Tibial nerve (tissue), 4 donors: ENCODE measurements at places on chromosomes 7 and 10. TPM values are rescaled to one million over a fixed set of nuclear protein-coding genes. Genes with fewer than 3 reads are reported as not detected.

Gene TYW1
- 18.6 TPM for total RNA-seq

Gene HOXA3
- 18.8 TPM for total RNA-seq

Gene CYP3A4
- total RNA-seq = 1.5 TPM

Gene RGS10
- total RNA-seq = 29.5 TPM

Gene TSPAN15
- 117 TPM for total RNA-seq

Gene HACD1
- total RNA-seq = 9.3 TPM

Gene SPDYE1
- not detected for total RNA-seq

Gene ITGA8
- 3.1 TPM for total RNA-seq

Gene NKX1-2
- total RNA-seq = not detected

Gene CRYGN
- total RNA-seq = not detected

Gene FGFR2
- 9.4 TPM for total RNA-seq

Gene SLC13A1
- not detected for total RNA-seq

DNA sequence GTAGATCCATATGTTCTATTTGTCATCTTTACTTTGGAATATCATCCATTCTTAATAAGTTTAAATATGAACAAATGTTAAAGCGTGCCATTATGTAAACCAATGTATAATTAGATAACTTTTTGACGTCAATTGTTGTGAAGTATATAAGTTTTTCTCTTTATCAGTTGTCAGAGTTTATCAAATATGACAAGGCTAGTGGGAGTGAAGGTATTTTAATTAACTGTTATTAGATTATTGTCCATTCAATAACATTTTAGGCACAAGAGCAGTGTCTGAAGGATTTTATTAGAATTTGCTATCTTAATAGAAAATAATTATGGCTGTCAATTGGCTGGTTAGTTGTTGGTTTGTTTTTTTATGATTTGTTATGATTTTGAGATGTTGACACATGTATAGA, 280.6 kb downstream of the CDK14 start:
- H3K27ac ChIP-seq = no peak overlapping the region
- H3K36me3 ChIP-seq = no peaks in the 10 kb centered on the region
- no peaks in the 10 kb centered on the region for H3K4me1 ChIP-seq
- no peak for DNase-seq
- no peaks in the 10 kb centered on the region for H3K27me3 ChIP-seq

- H3K4me3 ChIP-seq = no peak overlapping the region
- no peak overlapping the region for H3K27ac ChIP-seq
- peaks cover 15% of the 10 kb centered on the region for H3K36me3 ChIP-seq
- no peaks in the 10 kb centered on the region for H3K27me3 ChIP-seq
- DNase-seq = no peak
These were observed 35.9 kb downstream of the TNRC18 start for GRCh38 chr7:5387711-5388245.

DNA sequence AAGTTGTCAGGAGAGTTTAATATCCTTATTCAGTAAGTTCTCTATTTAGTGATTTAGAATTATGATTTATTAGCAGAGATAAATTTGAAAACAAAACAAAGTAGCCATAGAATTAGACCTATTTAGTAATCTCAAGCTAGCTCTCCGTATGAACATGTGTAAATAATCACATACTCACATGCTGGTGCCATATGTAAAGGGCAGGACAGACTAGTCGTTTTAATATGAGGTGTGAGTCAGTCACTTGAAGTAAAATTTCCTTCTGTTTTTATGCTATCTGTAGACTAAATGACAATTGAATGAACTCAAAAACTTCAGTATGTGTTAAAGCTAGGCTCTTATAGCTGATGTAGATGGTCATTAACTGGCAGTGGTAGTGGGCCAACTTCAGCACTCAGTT, 67.1 kb downstream of the WAC start:
- no peak for DNase-seq
- H3K36me3 ChIP-seq = peaks cover 12% of the 10 kb centered on the region
- no peaks in the 10 kb centered on the region for H3K27me3 ChIP-seq
- H3K4me1 ChIP-seq = no peaks in the 10 kb centered on the region
- H3K27ac ChIP-seq = no peak overlapping the region
- H3K4me3 ChIP-seq = no peak overlapping the region

GRCh38 chr7:12747687-12748306, 60.4 kb downstream of the ARL4A start:
- no peak overlapping the region for H3K27ac ChIP-seq
- no peaks in the 10 kb centered on the region for H3K4me1 ChIP-seq
- no peak for DNase-seq

- no peak overlapping the region for H3K4me3 ChIP-seq
- no peaks in the 10 kb centered on the region for H3K27me3 ChIP-seq
- no peak overlapping the region for H3K27ac ChIP-seq
- no peaks in the 10 kb centered on the region for H3K4me1 ChIP-seq
These were observed 47.4 kb upstream of the CC2D2B start for GRCh38 chr10:95860166-95860940.

GRCh38 chr7:25481891-25482290, 253.6 kb upstream of the NPVF start:
- DNase-seq = no peak
- H3K4me3 ChIP-seq = no peak overlapping the region
- no peaks in the 10 kb centered on the region for H3K4me1 ChIP-seq
- H3K36me3 ChIP-seq = no peaks in the 10 kb centered on the region
- H3K27me3 ChIP-seq = no peaks in the 10 kb centered on the region
- no peak overlapping the region for H3K27ac ChIP-seq

DNA sequence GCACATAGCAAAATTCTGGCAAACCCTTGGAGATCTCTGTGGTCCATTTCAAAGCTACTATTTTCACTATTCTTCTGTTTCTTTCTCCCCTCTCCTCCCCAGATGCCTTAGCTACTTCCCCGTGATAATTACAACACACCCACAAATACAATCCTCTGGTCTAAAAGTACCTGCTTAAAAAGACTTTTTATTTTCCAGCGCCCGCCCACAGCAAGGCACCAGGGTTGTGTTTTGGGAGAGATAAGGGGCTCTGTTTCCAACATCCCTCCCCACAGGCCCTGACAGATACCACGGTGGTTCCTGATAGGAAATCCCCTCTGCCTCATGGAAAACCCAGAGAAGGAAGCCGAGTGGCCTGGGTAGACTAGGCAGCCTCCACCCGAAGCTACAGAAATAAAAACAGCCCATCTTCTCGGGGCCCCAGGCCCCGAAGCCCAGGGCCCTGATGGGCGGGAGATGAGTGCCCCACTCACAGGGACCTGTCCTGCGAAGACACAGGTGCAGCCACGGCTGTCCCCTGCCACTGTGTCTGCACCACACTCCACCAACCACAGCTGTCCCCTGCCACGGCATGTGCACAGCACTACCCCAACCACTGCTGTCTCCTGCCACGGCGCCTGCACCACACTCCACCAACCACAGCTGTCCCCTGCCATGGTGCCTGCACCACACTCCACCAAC, 19.7 kb downstream of the CALML5 start:
- no peaks in the 10 kb centered on the region for H3K4me1 ChIP-seq
- H3K27ac ChIP-seq = no peak overlapping the region
- no peak overlapping the region for H3K4me3 ChIP-seq

DNA sequence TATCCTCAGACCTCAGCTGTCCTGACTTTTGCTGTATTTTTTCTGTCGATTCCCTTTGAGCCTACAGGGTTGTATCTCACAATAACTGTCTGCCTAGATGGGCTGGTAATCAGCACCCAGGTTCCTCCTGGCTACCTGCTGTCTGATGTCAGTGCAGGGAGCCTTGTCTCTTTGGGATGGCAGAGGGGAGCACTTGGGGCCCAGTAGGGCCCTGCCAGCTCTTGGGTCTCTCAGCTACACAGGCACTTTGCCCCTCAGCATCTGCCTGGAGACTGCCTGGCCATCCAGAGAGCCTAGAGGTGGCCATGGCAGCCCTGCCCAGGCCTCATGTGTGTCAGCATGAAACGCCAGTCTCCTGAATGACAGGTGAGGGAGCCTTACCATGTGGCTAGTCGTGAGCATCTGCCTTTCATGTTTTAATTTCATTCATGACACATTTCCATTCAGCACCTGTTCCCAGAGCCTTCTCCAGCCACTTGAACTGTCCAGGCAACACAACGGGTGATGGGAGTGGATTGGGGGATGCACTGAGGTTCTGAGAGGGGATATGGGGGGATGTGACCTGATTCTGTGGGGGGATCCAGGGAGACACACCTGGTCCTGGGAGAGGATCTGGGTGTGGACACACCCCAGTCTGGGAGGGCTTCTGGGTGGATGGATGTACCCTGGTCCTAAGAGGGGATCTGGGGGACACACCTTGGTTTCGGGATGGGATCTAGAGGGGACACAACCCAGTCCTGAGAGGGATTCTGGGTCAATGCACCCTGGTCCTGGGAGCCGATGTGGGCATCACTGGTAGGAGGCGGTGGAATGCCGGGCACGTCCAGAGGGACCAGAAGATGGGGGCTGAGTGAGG, 21.9 kb downstream of the ADCY1 start:
- H3K27ac ChIP-seq = no peak overlapping the region
- H3K27me3 ChIP-seq = no peaks in the 10 kb centered on the region
- DNase-seq = no peak
- no peak overlapping the region for H3K4me3 ChIP-seq
- H3K36me3 ChIP-seq = no peaks in the 10 kb centered on the region

DNA sequence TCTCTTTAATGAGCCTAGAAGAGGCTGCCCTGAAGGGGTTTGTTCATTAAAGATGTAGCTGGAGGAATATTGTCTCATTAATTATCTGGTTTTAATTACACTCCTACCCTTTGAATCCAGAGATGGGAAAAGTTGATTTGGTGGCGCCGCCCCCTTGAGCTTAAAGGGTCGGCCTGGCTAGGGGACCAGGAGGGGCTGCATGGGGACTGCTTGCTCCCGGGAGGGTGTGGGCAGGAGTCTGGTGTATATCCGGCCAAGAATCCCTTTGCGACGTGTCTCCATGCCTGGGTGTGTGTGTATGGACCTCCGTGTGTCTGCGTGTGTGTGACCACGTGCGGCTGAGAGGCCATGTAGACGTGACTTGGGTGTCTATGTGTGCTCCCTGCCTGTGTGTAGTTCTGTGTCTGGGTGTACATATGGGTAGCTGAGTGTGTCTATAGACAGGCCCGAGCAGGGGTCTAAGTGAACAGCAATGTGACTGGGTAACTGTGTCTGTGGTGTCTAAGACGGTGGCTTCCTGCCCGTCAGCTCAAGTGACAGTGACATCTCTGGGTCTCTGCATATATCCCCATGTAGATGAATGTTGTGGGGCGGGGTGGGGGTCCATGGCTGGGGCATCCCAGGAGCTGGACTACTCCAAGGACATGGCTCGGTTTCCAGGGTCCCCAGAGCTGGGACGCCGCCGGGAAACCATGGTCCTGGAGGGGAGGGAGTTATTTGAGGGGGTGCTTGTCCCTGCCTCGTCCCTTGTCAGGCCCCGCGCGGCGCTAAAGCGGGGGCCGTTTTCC, 10.7 kb downstream of the LBX1 start:
- DNase-seq = no peak
- no peaks in the 10 kb centered on the region for H3K36me3 ChIP-seq
- H3K27ac ChIP-seq = no peak overlapping the region
- peaks cover 100% of the 10 kb centered on the region for H3K27me3 ChIP-seq

DNA sequence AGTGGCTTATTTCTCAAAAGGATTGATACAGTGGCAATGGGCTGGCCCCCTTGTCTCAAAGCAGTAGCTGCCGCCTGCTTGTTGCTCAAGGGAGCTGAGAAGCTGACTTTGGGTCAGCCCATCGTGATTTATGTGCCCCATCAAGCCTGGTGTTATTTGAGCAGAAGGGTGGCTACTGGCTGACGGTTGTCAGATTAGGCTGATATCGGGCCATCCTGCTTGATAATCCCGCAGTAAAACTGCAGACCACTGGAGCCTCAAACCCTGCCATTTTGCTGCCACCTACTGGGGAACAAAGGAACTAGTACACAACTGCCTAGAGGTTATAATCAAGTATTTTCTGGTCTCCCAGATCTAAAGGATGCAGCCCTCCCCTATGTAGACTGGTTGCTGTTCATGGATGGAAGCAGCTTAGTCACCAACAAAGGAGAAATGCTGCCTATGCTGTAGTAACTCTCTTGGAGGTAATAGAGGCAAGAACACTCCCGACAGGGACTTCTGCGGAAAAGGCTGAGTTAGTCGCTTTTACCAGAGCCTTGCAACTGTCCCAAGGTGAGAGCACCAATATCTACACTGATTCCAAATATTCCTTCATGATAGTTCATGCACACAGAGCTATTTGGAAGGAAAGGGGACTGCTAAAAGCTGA, 65.9 kb upstream of the ZNF92 start:
- no peaks in the 10 kb centered on the region for H3K36me3 ChIP-seq
- H3K4me1 ChIP-seq = no peaks in the 10 kb centered on the region
- no peaks in the 10 kb centered on the region for H3K27me3 ChIP-seq
- H3K4me3 ChIP-seq = no peak overlapping the region

- no peaks in the 10 kb centered on the region for H3K27me3 ChIP-seq
- no peak for DNase-seq
- no peak overlapping the region for H3K27ac ChIP-seq
- no peak overlapping the region for H3K4me3 ChIP-seq
- H3K4me1 ChIP-seq = no peaks in the 10 kb centered on the region
These were observed 953.0 kb downstream of the GRID1 start for GRCh38 chr10:85413570-85413969.

GRCh38 chr10:127939786-127940330, 33.0 kb downstream of the PTPRE start:
- no peaks in the 10 kb centered on the region for H3K36me3 ChIP-seq
- H3K27me3 ChIP-seq = no peaks in the 10 kb centered on the region

DNA sequence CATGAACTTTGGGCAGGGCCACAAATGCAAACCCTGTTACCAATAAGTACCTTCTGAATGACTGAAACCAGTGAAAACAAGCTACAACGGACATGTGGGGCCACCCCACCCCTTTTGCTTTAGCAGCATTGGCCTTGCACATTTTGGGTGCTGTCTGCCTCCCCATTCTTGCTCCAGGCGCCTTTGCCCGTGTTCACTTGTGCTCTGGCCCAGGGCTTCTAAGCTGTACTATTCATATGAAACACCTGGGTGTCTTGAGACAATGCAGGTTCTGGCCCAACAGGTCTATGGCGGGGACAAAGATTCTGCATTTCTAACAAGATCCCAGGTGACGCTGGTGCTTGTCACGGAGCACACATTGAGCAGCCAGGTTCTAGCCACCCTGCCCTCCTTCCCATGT, 96.5 kb upstream of the SDK1 start:
- H3K4me3 ChIP-seq = no peak overlapping the region
- H3K4me1 ChIP-seq = no peaks in the 10 kb centered on the region
- no peak for DNase-seq
- H3K36me3 ChIP-seq = no peaks in the 10 kb centered on the region
- H3K27ac ChIP-seq = no peak overlapping the region

- H3K36me3 ChIP-seq = no peaks in the 10 kb centered on the region
- no peak for DNase-seq
- no peak overlapping the region for H3K4me3 ChIP-seq
- H3K27ac ChIP-seq = no peak overlapping the region
These were observed 53.8 kb upstream of the GSAP start for GRCh38 chr7:77469927-77470326.

DNA sequence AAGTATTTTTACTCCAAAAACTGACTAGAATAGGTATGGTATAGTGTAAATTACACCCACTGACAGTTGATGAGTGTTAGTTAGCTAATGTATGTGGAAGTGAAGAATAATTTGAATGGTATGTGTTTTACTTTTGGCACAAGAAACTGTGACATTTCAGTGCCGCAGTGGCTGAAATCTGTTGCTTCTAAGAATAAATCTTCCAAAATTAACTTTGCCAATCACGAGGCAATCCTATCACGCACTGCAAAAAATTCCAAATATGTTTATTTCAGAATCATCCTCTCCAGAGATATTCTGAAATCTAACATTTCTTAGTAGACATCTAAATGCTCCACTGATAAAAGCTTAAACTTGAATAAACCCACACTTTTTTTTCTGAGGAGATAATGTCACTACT, 61.2 kb downstream of the PCLO start:
- H3K27me3 ChIP-seq = no peaks in the 10 kb centered on the region
- DNase-seq = no peak
- H3K4me1 ChIP-seq = no peaks in the 10 kb centered on the region
- H3K36me3 ChIP-seq = no peaks in the 10 kb centered on the region
- H3K27ac ChIP-seq = no peak overlapping the region
